AG09309 (cell line): ENCODE measurements at places on chromosomes 1 and 21.

GRCh38 chr1:158163000-158163947 is 17.4 kb upstream of the CD1D start:
- DNase-seq = no peak

- DNase-seq = peak; percentile 25
These were observed 9.8 kb upstream of the FNBP1L start for GRCh38 chr1:93437976-93438605.

- DNase-seq = no peak
These were observed 465.7 kb downstream of the USP25 start for GRCh38 chr21:16195538-16195910.

DNA sequence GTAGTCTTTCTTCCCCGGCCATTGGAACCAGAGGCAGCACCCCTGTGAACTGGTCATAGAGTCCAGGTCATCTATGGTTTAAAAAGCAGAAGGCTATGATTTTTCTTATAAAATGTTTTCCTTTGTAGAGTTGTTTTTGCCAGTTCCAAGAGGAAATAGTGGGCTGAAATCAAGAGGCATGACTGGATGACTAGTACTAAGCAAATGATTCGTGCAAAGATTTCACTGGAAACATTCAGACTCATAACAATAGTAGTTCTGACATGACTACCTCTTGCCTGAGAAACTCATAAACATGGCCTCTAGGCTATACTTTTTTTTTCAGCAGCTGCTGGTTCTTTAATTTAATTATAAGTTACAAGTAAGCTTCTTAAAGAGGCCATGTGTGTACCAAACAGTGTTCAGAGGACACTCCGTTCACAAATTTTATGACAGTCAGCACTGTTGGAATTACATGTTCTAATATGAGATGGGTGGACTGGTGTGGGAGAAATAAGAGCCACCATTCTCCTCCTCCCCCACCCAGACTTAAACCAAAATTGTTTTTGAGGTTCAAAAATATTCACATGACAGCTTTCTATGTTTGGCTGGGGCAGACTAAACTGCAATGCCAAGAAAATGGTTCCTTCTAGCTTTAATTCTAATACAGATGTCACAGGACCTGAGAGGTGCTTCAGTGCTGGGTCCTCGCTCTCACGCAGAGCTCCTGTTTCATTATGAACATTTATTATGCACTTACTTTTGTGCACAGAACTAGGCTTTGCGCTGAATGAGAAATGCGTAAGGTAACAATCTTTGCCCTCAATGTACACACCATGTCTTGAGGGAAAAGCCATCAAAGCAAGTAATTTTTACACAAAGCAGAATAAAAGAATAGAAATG is 147.5 kb downstream of the ZC3H11B start:
- DNase-seq = peak; percentile 84

- no peak for DNase-seq
These were observed 13.4 kb downstream of the ITSN1 start for GRCh38 chr21:33655588-33656221.

DNA sequence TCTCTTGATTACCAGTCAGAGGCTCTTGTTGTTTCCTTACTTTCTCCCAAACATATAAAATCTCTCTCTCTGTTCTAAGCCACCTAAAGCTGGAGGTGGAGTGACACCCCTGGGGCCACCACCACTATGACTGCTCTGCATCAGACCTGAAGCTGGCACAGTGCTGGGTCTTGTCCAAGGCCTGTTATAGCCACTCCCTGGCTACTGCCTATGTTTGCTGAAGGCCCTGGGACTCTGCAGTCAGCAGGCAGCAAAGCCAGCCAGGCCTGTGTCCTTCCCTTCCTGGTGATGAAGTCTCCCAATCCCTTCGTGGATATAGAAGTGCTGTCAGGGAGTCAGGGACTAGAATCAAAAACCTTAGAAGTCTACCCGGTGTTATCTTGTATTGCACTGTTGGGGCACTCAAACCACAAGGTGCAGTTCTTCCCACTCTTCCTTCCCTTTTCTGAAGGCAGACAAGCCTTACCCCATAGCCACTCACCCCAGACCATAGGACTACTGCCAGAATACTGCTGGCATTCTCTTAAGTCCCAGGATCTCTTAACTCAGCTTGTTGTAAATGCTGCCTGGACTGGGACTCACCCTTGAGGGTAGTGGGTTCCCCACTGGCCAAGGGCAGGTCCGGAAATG is 103.1 kb downstream of the RPS6KC1 start:
- DNase-seq = no peak

DNA sequence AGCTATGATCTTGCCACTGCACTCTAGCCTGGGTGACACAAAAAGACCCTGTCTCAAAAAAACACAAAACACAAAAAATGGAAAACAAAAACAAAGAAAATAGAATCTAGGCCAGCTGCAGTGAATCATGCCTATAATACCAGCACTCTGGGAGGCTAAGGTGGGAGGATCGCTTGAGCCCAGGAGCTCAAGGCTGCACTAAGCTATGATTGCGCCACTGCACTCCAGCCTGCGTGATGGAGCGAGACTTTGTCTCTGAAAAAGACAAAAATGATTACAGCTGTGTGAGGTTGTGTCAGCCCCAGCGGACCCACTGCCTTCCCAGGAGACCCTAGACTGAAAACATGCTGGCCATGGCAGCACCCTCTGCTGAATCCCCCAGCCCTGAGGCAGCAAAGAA is 80.2 kb upstream of the ZBTB40 start:
- no peak for DNase-seq

GRCh38 chr21:45060089-45060488 is 14.3 kb upstream of the ADARB1 start:
- no peak for DNase-seq

GRCh38 chr1:36553591-36554322 is 71.0 kb upstream of the CSF3R start:
- no peak for DNase-seq

GRCh38 chr1:55255901-55256300 is 40.7 kb upstream of the USP24 start:
- no peak for DNase-seq

DNA sequence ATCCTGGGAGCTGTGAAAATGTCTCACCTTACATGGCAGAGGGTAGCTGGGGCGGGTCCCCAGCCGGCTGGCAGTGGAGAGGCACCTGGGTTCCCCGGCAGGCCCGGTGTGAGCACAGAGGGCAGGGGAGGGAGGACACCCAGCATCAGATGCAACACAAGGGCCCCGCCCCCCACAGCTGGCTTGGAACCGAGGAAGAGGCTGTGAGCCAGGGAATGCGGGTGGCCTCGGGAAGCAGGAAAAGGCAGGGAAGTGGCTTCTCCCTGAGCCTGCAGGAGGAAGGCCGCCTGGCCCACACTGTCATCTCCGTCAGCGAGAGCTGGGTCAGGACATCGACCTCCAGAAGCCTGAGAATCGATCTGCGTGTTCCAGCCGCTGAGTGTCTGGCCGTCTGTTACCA is 87.3 kb downstream of the SIK1 start:
- DNase-seq = no peak

DNA sequence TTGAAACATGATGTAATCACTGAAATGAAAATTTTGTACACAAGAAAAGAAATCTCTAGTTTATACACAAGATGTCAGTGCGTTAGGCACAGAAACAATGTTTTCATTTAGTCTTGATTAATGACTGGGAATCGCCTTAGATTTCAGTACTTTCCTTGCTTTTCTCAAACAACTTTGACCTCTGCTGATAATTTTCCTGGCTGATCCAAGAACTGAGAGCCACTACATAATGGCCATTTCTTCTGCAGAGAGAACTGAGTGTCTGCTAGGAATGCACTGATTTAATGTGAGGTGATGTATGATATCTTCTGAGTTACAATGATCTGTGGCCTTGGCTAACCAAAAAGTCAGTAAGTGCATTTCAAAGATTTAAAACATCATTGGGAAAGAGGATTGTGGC is 308.1 kb downstream of the CTH start:
- DNase-seq = no peak

- DNase-seq = no peak
These were observed 119.1 kb upstream of the GALNT2 start for GRCh38 chr1:229947968-229948367.

- no peak for DNase-seq
These were observed 131.5 kb upstream of the SLC44A3 start for GRCh38 chr1:94688646-94689045.

- no peak for DNase-seq
These were observed 96.3 kb downstream of the NIBAN1 start for GRCh38 chr1:184878002-184878401.

DNA sequence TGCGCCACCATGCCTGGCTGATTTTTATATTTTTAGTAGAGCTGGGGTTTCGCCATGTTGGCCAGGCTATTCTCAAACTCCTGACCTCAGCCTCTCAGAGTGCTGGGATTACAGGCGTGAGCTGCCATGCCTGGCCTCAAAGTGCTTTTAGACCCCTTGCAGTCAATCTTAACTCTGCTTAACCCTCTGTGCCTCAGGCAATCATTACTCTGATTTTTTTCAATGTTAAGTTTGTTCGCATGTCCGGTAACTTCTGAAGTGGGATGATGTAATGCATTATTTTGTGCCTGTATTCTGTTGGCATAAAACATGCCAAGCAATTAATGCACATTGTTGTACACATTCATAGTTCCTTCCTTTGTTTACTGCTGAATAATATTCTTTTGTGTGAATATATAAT is 18.6 kb downstream of the SMG7 start:
- no peak for DNase-seq
